Neural progenitor cell (in vitro differentiated cells): ENCODE measurements at places on chromosomes 4 and X. TPM values are rescaled to one million over a fixed set of nuclear protein-coding genes. Genes with fewer than 3 reads are reported as not detected.

FAM53A gene
- total RNA-seq: 3.2 and 10.3 TPM in 2 replicates

GAGE2A gene
- not detected in 2 replicates for total RNA-seq

DNA sequence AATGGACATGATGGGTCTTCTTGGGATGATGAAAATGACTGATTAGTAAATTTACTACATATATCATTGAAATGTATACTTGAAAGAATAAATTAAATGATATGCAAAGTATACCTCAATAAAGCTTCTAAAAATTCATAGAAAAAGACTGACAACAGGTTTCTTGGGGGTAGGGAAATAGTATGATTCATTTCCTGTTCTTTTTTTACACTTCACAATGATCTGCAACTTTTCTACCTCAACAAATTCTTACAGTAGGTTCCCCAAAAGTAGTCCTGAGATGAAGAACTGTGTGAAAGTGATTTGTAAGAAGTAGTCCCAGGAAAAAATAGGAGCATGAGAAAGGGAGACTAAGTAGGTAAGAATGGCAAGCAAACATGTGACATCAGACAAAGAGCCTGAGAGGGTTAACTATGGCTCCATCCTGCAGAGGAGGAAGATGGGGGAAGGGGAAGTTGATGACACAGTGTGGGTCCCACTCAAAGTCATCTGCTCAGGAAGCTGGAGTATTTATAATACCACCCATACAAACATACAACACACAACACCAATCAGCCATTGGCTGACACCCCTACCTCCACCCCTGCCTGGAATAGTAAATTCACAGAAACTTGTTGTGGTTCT, 73.9 kb downstream of the ARHGAP6 start:
- no peaks in the 10 kb centered on the region for H3K27me3 ChIP-seq
- H3K4me1 ChIP-seq: no peaks in the 10 kb centered on the region
- no peak overlapping the region for H3K4me3 ChIP-seq
- no peaks in the 10 kb centered on the region for H3K36me3 ChIP-seq
- no peak for DNase-seq

DNA sequence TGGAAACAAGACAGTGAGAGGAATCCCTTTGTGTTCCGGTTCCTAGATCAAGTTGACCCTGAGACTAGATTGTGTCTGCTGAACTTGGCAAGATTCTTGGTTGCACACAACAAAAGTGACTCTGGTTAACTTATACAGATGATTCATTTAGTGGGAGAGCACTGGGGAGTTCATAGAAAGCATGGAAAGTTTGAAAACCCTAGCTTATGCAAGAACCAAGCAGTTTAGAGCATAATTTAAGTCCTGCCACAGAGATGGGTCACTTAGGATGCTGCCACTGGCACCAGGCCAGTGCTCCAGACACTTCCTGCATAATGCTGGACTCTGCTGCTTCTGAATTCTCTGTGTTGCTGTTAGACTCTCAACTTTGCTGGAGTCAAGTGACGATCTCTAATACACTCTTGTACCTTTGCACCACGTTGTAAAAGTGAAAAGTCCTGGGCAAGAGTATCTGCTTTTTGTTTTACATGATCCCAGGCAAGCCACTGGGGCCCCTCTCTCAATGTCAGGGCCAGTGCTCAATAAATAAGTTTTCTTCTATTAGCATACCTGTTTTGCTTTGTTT, 12.7 kb upstream of the DCUN1D4 start:
- peaks cover 16% of the 10 kb centered on the region for H3K4me1 ChIP-seq
- no peak overlapping the region for H3K4me3 ChIP-seq
- no peak for DNase-seq

NAA11 gene
- total RNA-seq: not detected in 2 replicates

COL4A5 gene
- 104 and 115 TPM in 2 replicates for total RNA-seq

DNA sequence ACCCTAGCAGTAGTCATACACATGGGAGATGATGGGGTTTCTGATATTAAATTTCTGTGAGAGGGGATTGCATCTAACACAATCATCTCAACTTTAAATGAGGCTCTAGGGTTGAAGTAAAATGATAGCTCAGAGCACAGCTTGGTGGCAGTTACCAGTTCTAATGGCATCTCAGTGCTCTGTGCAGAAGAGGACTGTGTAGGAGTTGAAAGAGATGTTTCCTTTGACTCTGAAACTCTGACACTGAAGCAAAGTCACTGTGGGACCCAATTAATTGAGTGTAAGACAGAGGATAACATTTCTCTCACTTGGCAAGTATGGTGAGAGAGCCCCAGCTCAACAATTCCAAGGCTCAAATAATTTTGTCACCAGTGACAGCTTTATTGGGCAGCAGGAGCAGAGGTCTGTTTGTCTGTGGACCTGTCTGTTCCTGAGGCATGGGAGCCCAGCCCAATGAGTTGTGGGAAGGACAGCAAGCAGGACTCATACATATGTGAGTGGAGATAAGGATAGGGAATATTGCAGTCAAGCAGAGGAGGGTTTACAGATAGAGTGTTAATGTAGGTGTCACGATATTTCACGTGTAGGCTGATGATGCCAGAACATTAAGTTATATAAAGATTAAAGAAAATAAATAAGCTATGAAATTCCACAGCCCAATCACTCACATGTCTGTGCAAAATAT, 76.7 kb upstream of the NAF1 start:
- H3K36me3 ChIP-seq: no peaks in the 10 kb centered on the region
- no peak overlapping the region for H3K4me3 ChIP-seq
- DNase-seq: no peak
- no peaks in the 10 kb centered on the region for H3K4me1 ChIP-seq
- H3K27ac ChIP-seq: no peak overlapping the region
